ENCODE measurements at places on chromosomes 5 and 9. TPM values are rescaled to one million over a fixed set of nuclear protein-coding genes. Genes with fewer than 3 reads are reported as not detected.

GRCh38 chr9:6414247-6414641 is 1.2 kb downstream of the UHRF2 start:
- DNase-seq: no peak

DNA sequence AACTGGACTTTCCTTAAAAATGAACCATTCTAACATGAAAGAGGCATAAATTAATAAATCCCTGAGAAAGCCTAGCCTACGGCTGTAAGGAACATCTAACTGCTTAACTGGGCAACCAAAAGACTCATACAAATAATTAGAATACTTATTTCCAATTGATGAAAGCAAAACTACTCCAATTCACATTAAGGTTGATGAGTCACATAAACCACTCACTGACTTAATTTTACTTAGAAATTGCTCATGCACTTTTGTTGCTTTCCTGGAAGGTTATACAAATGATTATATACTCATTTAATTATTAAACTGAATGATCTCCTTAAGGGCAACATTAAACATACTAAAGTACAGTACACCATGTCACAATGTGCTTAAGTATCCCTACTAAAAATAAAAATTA is 101.9 kb downstream of the NFIB start:
- no peak for DNase-seq

- no peak for DNase-seq
These were observed 20.6 kb upstream of the PTGES start for GRCh38 chr9:129773262-129774048.

- DNase-seq: no peak
These were observed 47.9 kb upstream of the SMAD5 start for GRCh38 chr5:136084698-136085097.

DNA sequence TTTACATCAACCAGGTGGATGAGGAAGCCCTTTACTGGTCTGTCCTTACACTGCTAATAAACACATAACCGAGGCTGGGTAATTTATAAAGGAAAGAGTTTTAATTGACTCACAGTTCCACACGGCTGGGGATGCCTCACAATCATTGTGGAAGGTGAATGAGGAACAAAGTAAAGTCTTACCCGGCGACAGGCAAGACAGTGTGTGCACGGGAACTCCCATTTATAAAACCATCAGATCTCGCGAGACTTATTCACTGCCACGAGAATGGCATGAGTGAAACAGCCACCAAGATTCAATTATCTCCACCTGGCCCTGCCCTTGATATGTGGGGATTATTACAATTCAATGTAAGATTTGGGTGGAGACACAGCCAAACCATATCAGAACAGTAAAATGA is 67.3 kb upstream of the GRAMD2B start:
- DNase-seq: no peak

Gene CDO1
- total RNA-seq: 26.8 TPM

Gene GLIPR2
- total RNA-seq: 28.6 TPM

Gene SPINK4
- not detected for total RNA-seq

Gene WDR38
- total RNA-seq: not detected

Gene SYNPO
- total RNA-seq: 3.9 TPM

Gene PCDHGB1
- total RNA-seq: 2.6 TPM

Gene PFN3
- total RNA-seq: not detected
